Natural killer cell (primary cell): ENCODE measurements at places on chromosomes 4 and X. TPM values are rescaled to one million over a fixed set of nuclear protein-coding genes. Genes with fewer than 3 reads are reported as not detected.
A peak's percentile ranks its signal among the peaks of the same experiment; 100 is the strongest.

DNA sequence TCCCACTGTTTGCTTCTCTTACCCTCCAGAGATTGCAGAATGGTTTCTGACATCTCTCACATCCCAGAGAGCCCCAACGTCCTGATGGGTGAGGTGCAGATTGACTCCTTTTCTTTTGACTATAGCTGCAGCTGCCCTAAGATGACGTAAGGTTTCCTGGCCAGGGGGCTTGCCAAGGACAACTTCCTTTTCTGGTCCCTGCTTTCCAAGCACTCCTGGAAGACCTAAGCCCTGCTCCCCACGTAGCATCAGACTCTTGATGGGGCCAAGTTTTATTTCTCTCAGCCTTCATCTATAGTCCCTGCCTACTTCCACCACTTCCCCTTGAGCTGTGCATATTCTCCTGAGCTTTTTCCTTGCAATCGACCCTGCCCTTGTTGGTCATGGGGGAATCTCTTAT lies 497.7 kb downstream of the IDS start:
- no peak for DNase-seq

GRCh38 chr4:159764343-159764952 lies 661.6 kb downstream of the RAPGEF2 start:
- no peak for DNase-seq

DNA sequence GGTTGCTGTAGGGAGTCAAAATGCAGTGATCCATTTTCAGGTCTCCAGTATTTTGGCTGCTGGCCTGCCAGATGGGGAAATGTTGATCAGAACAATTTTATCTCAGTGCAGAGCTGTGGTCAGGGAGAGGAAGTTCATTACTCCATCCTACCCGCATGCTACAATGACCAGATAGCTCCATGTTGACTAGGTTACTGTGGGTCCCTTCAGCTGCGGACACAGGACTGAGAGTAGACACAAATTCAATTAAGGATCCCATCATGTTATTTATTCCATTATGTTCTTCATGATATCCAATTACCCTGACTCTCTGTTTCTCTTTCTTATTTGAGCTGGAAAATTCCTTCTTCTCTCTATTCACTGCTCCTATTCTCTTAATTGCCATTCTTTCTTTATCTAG lies 16.3 kb downstream of the SYNPO2 start:
- DNase-seq: no peak

DNA sequence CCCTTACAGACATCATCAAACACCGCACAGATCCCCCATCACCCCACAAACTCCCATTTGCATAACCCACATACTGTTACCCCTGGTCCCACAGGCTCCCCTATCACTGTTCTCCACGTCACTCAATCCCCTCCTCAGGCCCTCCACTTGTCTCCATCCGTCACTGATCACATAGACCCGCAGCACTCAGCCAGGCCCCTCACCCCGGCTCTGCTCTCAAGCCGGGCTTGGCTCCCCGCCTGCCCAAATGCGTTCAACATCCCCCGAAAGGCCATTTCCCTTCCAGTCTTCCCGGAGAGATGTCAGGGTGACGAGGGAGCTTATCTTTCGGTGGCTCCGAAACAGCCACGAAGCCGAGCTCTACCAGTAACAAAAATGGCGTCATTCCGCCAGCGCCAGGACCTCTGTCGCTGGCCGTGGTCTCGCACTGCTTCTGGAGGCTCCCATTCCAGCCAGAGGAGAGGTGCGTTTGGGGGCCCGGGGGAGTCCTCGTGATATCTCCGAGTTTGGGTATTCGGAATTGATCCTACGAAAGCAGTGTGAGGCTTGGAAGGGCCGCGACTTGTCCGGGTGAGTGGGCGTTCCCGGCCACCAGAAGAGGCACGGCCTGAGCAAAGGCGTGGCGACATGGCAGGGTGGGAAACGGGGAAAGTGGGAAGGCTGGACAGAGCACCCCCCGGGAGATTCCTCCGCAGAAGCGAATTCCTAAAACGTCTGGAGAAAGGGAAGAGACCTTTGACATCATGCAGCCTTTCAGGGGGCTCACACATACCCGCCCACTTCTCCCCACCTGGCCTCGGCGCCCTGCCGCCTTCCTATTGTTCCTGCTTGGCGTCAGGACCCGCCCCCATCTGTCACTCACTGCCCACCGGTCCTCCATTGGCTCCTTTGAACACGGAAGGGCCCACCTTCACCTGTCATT lies at the start of gene ZNF630:
TSS of gene ZNF630 (minus strand) at position 577 of the 922 bp plus-strand sequence. CDS start 4,754 bp downstream, outside the sequence.
- peak; percentile 70 for DNase-seq

GRCh38 chr4:167581449-167581965 lies 347.2 kb upstream of the SPOCK3 start:
- no peak for DNase-seq

- DNase-seq: no peak
Measured at GRCh38 chrX:46910415-46910814, 1.8 kb upstream of the JADE3 start.

DNA sequence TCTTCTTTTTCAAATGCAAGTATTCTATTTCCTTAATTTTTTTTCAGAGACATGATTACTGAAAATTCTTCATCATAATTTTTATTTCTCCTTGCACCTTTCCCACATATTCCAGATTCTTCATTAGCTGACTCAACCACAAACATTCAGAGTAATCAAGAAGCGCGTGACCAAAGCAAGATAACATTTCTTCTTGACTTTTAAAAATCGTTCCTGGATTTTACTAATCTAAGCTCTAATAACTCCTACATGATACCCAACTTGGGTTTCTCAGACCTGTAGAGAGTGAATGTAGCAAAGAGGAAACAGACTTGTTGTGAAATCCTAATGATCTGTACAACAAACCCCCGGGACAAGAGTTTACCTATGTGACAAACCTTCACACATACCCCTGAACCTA lies 615.0 kb downstream of the TMA16 start:
- DNase-seq: no peak

DNA sequence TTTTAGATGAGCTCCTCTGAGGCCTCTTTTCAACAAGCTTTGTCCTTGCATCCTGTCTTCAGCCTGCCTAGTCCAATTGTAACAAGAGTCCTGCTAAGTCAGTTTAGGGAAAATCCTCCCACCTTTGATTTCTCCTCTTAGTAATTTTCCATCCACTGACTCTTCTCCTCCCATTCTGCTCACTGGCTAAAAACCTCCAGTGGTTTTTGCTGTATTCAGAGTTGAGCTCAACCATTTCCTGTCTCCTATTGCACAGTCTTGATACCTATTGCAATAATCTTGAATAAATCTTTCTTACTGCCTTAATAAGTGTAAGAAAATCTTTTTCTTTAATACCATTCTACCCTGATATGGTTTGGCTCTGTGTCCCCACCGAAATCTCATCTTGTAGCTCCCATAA lies 117.8 kb upstream of the ENPP6 start:
- DNase-seq: no peak

DNA sequence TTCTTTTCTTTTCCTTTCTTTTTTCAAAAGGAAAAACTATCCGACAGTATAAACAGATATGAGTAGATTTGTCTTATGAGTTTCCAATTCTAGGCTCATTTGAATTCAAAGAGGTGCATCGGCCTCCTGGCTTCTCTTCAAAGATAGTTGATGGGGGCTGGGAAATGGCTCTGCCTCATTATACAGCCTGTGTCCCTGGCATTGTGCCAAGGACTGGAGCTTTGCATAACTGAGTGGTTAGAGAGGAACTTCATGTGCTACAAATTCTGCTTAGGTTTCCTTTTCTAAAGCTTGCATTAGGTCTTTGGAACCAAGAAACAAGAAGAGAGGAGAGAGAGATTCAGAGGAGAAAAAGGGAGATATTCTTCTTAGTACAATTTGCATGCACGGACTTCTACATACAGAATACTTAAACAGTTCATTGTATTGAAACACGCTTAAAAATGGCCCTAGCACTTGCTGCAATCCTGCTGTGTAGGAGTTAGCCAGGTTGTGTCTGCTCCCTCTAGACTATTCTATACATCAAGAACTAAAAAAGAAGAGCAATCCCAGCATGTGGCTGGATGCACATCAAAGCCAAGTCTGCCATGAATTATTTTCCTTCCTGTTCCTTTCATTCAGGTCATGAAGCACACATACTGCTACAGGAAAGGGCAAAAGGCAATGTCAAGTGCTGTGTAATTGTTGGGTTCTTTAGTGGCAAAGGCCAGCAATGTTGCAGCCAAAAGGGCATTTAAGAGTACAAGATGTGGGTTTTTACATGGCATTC lies 70.9 kb downstream of the INTS12 start:
- peak; percentile 38 for DNase-seq

- DNase-seq: no peak
Measured at GRCh38 chr4:75037252-75037651, 104.3 kb downstream of the PARM1 start.

GRCh38 chr4:110245577-110245976 lies 47.2 kb upstream of the ELOVL6 start:
- DNase-seq: no peak

DNA sequence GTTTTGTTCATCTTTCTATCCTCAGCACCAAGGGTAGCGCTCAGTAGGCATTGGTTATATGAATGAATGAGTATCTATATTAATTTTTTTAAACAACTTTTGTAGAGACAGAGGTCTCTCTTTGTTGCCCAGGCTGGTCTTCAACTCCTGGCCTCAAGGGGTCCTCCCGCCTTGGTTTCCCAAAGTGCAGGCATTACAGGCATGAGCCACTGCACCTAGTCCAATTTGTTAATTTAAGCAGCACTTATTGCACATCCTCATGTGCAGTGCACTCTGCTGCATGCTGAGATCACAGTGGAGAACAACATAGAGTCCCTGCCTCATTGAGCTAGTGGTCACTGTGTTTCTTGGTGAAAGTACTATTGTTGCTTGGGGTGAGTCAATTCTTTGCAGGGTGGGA lies 94.4 kb downstream of the NHSL2 start:
- no peak for DNase-seq

GRCh38 chr4:31545755-31546154 lies 825.6 kb downstream of the PCDH7 start:
- no peak for DNase-seq

DNA sequence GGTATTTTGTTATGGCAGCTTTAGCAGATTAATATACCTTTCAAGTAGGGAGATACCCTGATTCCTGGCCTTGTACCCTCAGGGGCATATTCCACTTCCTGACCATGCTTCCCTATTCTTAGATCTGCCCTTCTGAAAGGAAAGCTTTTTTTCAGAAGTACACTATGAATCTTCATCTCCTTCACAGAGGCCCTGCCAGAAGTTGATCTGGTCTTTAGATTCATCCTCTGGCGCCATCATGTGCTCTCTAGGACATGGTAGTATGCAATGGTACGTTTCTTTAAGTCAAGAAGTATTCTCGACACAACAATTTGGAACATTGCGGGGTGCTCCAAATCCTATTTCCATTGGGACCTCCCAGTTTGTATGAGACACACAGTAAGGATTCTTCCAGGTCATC lies 39.6 kb upstream of the DIPK2B start:
- peak; percentile 4 for DNase-seq

DNA sequence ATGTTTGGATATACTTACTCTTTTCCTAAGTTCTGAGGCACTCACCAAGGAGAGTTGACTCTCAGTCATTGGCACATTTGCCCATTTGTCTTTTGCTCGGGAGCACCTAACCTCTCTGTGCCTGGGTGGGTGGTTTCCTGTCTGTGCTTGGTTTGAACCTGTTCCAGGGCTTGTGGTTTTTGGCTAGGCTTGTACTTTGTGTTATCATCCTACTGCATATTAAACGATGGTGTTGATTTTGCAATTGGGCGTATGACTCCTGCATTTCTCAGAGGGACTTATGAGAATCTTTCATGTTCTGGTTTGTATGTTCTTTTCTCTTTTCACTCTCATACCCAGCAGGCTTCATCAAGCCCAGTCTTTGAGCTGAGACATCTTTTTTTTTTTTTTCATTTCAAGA lies 161.7 kb downstream of the BTC start:
- DNase-seq: no peak

DNA sequence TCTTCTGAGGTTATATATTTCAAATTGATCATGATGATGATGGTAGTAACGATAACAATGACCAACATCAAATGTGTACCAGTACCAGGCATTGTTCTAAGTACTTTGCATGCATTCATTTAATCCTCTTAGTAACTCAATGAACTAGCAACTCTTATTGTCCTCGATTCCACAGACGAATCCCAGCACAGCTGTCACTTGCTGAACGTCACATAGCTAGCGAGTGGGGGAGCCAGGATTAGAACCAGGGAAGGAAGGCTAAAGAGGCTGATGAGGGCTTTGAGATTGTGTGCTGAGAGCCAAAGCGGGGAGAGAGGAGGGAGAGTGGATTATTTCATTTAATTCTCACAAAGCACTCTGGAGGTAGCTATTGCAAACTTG lies 103.6 kb downstream of the PHOX2B start:
- no peak for DNase-seq

GRCh38 chrX:132875650-132876522 lies 82.5 kb downstream of the HS6ST2 start:
- no peak for DNase-seq

- DNase-seq: no peak
Measured at GRCh38 chr4:177194906-177195305, 114.8 kb upstream of the NEIL3 start.

DNA sequence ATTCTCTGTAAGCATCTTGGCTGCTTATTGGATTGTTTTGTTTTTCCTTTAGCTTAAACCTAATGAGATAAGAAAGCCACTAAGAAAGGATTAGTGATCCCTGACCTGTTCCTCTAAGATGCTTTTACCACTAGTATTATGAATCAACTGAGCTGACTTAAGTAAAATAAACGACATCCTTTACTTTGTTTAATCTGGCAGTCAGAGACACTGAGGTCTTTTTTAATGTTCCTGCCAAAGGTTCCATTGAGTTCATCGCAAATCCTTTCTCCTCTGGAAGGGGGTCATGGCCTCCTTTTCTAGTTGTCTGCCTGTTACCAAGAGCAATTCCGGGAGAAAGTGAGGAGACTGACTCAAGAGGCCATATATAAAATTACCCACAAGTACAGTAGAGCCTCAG lies 1038.3 kb upstream of the SLIT2 start:
- no peak for DNase-seq

DNA sequence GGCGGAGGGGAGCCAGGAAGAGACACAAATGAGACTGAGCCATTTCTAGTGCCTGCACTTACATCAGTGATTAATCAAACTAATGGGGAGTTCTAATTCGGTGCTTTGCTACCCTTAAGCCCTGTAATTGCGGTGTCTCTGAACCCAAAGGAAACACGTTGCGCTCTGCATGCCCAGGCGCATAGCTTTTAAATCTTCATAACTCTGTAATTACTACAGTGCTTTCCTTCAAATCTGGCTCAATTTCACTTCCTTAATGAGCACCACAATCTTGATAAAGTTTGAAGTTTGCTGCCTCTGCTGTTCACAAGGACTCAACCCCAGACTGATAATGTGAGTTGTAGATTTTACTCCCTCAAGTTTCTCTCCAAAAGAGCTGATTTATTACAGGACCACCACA lies 5.7 kb upstream of the NHS start:
- no peak for DNase-seq

Gene ERCC6L
- 0.13 TPM for total RNA-seq

Gene CT55
- not detected for total RNA-seq

Gene MAGEB10
- total RNA-seq: not detected

Gene SYNPO2
- 0.85 TPM for total RNA-seq

Gene KLHL13
- 0.16 TPM for total RNA-seq

Gene TMEM255A
- 1.4 TPM for total RNA-seq

Gene RXFP1
- total RNA-seq: not detected

Gene SCML2
- 0.41 TPM for total RNA-seq

Gene ACOX3
- total RNA-seq: 12.4 TPM

Gene FAM47E
- total RNA-seq: 0.85 TPM

Gene CLDN34
- not detected for total RNA-seq

Gene KLKB1
- 1.6 TPM for total RNA-seq

Gene GTPBP6
- 62.8 TPM for total RNA-seq

Gene PAGE2B
- total RNA-seq: 1.2 TPM

Gene KCTD8
- not detected for total RNA-seq

Gene COX18
- total RNA-seq: 9.7 TPM

Gene DAPP1
- total RNA-seq: 6.8 TPM
